ENCODE measurements at places on chromosomes 5 and 9.

- peak; percentile 30 for DNase-seq
Measured at GRCh38 chr9:132459661-132460060, 49.6 kb downstream of the CFAP77 start.

DNA sequence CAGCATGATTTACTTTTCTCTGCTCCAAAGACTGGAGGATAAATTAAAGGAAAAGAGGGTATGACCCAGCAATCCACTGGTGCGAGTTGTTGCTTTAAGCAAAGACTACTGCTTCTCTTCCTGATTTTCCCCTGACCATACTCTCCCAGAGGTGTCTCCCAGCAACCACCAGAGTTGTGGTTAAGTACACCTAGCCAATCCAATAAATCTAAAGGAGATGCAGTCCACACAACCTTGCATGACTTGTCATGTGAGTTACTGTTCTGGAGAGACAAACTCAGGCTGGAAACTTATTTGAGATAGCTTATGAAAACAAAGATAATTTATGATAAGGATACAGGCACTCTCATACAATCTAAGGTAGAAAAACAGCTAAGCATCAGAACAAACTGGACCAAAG is 11.9 kb downstream of the TMC1 start:
- DNase-seq: no peak

GRCh38 chr5:161720460-161720859 is 34.9 kb downstream of the GABRA6 start:
- no peak for DNase-seq

DNA sequence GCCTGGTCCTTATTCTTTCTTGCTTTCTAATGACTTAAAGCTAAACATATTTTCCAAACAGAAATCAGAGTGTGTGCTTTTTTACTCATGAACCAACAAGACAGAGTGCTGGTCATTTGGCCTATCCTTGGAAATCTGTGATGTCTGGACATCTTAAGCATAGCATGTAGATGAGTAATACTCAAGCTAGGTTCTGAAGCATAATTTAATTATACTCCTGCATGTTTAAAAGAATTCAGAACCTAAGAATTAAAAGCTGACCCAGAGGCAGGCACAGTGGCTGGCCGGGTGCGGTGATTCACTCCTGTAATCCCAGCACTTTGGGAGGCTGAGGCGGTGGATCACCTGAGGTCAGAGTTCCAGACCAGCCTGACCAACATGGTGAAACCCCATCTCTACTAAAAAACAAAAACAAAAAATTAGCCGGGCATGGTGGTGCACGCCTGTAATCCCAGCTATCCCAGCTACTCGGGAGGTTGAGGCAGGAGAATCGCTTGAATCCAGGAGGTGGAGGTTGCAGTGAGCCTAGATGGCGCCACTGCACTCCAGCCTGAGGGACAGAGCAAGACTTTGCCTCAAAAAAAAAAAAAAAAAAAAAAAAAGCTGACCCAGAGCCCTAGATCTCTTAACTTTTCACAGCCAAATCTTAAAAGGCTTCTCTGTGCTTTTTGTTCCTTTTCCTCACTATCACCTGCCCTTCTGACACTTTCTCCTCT is 16.2 kb upstream of the TJP2 start:
- no peak for DNase-seq

DNA sequence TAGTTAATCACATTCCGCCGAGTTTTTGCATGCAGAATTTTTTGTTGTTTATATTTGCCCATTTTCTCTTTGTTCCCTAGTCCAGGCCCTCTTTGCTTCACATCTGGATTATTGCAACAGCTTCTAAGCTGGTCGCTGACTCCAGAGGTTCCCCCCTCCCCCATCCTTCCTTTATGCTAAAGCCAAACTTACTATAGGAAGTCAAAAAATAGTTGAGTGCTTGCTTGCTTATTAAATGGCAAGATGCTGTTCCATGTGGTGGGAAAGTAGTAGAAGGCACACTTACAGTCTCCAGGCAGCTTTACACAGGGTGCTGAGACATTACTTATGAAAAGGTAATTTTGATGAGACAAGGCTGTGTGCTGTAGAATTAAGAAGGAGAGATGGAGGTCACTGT is 1.3 kb downstream of the ZBTB34 start:
- peak; percentile 48 for DNase-seq

- no peak for DNase-seq
Measured at GRCh38 chr5:81665795-81666194, 85.1 kb downstream of the SSBP2 start.

DNA sequence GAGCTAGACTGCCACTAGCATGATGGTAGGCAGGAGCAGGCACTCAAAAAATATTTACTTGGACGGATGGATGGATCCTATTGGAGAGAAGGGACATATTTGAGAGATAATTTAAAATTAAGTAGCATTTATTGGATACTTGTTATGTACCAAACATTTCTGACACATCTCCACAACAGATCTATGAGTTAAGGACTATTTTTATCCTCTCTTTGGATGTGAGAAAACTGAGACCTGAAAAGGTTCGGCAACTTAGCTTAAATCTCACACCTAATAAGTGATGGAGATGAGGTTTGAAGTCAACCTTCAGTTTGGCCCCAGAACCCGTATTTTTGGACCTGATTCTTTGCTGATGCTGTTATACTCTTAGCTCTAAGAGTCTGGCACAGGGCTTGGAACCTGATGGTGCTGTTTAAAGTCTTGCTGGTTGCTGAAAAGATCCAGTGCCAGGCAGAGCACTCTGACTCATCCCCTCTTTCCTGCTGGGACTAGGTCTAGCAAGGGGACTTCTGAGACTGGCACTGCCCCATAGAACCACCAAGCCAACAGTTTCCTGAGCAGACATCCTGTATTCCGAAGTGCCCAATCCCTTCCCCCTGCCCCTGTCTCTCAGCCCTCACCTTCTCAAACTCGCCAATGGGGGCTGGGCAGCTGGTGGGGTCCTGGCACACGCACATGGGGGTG is 15.6 kb downstream of the SPARC start:
- DNase-seq: no peak

DNA sequence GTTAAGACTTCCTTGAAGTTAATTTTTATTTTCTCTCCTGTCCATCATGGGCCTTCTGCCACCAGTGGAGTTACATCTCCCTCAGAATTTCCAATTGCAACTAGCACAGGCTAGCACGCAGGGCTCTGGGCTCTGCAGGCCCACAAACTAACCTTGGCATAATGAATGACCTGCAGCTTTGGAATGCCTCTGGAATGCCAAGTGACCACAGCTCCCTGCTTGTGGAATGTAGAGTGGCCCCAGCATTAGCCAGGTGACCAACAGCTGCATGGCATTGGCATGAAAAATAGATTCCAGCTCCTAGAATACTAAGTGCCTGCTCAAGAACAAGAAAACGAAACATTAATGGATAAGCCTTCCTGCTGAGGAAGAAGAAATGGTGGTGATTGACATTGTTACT is 726.1 kb downstream of the BRINP1 start:
- no peak for DNase-seq

- no peak for DNase-seq
Measured at GRCh38 chr9:19913151-19913550, 124.3 kb upstream of the SLC24A2 start.

DNA sequence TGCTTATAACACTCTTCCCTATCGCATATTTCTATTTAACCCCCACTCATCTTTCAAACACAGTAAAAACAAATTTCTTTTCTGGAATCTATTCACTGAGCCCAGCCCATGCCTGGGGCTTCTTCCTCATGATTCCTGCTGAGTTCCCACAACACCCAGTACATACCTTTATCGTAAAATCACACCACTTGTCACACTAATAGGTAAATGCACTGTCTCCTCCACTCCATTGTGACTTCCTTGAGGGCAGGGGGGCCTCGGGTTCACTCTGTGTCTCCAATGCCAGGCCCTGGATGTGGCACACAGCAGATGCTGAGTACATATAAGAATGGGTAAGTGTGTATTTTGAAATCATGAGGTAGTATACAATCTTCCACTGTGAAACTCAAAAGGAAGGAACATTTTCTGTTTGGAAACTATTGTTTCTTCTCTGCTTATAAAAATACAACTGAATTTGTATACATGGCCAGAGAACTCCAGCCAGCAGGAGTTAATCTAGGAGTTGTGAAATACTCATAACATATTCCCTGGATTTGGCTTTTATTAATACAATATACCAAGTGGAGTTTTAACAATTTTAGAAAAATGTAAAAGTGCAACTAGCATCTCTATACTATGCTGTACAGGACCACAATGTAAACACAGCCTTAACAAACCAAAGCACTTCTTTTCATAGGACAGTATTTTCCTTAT is 7.2 kb downstream of the PLK2 start:
- no peak for DNase-seq

- DNase-seq: no peak
Measured at GRCh38 chr9:82128011-82128696, 139.6 kb downstream of the SPATA31D1 start.

DNA sequence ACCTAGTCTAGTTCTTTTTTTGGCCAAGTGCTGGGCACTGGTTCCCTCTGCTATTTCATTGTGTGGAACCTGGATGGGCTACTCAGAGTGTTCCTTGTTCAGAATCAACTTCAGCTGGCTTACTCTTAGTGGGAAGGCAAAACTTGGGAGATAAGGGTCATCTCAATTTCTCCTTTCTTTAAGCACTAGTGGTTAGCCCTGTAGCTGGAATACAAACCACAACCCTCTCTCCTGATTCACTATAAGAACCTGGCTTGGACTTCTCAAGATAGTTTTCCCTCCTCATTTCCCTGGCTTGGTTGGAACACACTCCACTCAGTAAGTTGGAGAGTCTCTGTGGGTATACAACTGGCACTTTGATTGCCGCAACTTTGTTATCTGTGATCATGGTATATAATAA is 35.1 kb downstream of the GRIA1 start:
- no peak for DNase-seq

GRCh38 chr5:179407191-179408175 is 62.2 kb upstream of the ADAMTS2 start:
- DNase-seq: peak; percentile 77

DNA sequence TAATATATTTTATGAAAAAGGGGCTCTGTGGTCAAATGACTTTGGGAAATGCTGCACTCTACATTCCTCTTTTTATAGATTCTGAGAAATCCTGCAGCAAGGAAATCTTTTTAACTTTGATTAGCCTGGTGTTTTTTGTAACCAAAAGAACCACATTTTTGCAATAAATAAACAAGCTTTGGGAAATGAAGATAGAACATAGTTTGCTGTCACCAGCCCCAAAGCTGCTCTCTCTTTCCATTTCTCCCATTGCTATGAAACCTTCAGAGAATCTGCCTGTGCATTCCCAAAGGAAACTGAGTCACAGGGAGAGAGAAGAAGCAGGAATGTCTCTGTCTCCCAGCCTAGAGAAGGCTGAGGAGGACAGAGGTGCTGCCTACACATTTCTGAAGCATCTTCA is 59.0 kb downstream of the COL15A1 start:
- no peak for DNase-seq

- DNase-seq: no peak
Measured at GRCh38 chr5:151251001-151251551, 1.9 kb upstream of the GM2A start.

DNA sequence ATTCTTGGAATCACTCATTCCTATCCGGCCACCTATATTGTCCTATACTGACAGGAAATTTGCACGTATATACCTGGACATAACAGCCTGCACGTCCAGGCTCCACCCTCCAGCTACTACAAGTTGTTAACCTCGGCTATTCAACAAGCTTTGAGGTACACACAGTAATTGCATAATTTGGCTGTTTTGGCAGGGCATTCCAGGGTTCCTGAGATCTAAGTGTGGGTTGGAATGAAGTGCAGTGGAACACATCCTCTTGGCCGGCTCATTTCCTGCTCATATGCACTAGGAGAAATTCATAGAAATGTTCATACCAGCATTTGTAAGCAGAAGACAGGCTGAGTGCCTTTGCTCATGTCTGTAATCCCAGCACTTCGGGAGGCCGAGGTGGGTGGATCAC is 222.3 kb downstream of the FBXL7 start:
- no peak for DNase-seq

DNA sequence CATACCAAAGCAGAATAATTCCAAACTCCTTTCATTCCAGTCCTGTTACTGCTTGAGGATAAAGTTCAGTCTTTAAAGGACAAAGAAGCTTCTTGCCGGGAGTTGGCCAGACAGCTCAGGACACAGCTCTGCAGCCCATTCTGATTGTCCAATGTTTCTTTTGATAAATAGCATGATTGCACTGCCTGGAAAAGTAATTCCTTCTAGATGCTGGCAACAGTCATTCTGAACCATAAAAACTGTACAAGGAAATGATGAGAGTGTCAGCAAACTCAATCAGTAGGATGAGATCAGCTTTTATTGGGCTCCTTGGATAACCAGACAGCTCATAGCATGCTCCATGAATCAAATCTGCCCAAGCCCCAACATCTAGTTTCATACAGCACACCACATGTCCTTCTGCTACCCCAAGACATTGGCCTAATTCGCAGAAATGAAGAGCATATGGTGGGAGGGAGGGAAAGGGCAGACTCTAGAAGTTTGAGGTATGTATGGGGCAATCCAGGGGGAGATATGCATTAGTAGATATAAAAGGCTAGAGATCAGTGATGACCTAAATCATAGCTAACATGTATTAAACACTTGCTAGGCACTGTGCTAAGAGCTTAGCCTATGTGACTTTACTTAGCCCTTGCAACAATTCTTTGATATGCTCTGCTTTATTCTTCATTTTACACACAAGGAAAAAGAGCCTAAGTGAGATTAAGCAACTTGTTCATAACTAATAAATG is 219.9 kb upstream of the NREP start:
- DNase-seq: no peak

- DNase-seq: no peak
Measured at GRCh38 chr5:149439899-149440542, 60.9 kb upstream of the IL17B start.

DNA sequence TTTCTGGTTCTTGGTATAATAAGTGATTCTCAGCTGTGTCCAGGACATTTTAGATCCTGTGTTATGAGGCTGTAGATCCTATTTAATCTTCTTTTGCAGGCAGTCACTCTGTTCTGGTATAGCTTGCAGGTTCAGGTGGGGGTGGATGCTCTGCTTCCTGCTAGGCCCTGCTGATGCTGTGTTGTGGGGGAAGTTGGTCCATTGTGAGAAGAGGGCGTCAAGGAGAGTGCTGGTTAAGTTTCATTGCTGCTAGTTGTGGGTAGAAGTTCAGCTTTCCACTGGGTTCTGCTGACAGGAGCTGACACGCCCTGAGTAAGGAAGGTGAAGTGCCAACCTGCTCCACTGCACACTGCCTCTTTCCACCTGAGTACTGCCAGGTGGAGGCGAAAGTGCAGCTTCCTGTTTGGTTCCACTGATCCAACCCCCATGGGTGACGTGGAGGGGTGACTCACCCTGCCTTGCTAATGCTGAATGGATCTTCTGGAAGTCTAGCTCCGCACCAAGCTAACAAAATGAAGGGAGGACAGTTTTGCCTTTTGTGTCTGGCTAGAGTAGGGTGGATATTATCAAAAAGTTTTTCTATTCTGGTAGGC is 16.3 kb downstream of the NMRK1 start:
- peak; percentile 46 for DNase-seq

Data from Karpas-422 (cell line).